ENCODE measurements at places on chromosomes 2 and 18. TPM values are rescaled to one million over a fixed set of nuclear protein-coding genes. Genes with fewer than 3 reads are reported as not detected.

The CROCC2 gene
- not detected for total RNA-seq

The NAT8 gene
- total RNA-seq, result not detected

The SCYGR4 gene
- total RNA-seq, result not detected

The HADHB gene
- 116 TPM for total RNA-seq

The FRZB gene
- 3.3 TPM for total RNA-seq

The CYBRD1 gene
- 61.6 TPM for total RNA-seq

The MATN3 gene
- 1.1 TPM for total RNA-seq

The XDH gene
- total RNA-seq, result not detected

The KDM3A gene
- 18.6 TPM for total RNA-seq

The ASB18 gene
- not detected for total RNA-seq

The RGPD8 gene
- 10.3 TPM for total RNA-seq

The RND3 gene
- 55.2 TPM for total RNA-seq

The UGT1A1 gene
- not detected for total RNA-seq

The DOCK10 gene
- total RNA-seq, result 57.5 TPM

The PLCD4 gene
- 8.9 TPM for total RNA-seq

The DSG2 gene
- total RNA-seq, result 11.0 TPM

The RBMS1 gene
- 84.6 TPM for total RNA-seq

The RNU2-63P gene
- total RNA-seq, result under 0.01 TPM

The CAB39 gene
- total RNA-seq, result 41.6 TPM

The APOB gene
- not detected for total RNA-seq

The SCN3A gene
- total RNA-seq, result under 0.01 TPM

The PSD4 gene
- total RNA-seq, result 0.67 TPM
